Stimulated activated CD4-positive, alpha-beta T cell treated with anti-CD3 and anti-CD28 coated beads, Interleukin-2, amount 100 ng/mL, for 4 hours (primary cell): ENCODE measurements at places on chromosomes 2 and 18.
A peak's percentile ranks its signal among the peaks of the same experiment; 100 is the strongest.

DNA sequence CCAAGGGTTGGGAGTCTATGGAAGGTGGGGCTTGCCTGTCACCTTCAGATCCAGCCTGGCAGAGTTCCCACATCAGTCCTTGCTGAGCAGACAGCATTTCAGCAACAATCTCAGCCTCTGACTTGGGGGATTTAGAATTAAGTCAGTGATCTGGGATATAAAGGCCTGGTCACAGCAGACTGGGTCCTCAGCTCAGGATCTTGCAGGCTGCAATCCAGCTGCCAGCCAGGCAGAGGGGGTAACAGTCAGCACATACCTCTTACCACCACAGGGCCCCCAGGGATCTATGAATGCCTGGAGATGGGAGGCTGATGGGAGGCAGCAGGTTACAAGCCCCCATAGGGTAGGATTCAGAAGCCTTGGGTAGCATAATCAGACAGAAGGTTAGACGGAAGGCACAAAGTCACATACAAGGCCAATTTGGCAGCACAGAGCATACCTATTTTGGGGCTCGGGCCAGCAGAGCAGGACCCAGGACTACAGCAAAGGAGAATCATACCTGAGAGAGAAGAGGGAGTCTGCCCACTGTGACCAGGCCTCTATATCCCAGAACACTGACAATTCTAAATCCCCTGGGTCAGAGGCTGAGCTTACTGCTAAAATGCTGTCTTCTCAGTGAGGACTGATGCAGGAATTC, 163.5 kb downstream of the MTCL1 start:
- DNase-seq, result no peak

- no peak for DNase-seq
These were observed 399.8 kb downstream of the TXNL1 start for GRCh38 chr18:56238576-56238975.

- DNase-seq, result no peak
These were observed 138.7 kb downstream of the PTGR3 start for GRCh38 chr18:75070235-75070624.

DNA sequence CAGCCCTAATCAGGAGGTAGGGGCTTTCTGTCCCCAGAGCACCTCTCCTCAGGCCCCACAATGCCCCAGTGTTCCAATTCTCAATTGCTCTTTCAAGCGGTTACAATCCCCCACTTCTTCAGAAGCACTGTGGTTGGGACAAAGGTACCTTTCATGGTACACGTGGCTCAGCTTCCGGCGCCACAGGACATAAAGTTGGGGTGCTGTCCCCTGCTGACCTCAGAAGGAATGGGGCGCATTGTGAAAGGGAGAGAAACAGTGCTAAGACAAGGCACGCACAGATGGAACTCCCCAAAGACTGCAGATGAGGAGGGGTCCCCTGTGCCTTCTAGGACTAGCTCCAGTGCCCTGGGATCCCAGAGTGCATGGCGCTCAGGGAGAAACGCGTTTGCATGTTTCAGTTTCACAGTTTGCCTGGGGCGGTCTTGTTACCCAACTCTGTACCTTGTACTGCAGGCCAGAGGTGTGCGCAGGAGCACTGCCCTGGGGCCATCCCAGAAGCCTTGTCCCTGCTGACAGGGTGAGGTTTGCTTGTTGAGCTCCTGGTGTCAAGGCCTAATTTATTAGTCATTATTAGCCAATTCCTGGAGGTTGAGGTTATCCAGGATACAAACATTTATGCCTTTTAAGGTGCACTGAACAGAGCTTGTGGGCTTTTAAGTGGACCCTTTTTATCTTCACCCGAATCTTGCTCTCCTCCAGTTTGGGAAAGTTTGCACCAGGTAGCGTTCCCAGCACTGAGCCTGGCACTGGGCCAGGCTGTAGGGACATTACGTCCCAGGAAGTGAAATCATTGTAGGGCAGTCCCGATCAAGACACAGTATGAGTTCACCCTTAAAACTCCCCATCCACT, 7.6 kb downstream of the CNDP1 start:
- no peak for DNase-seq

DNA sequence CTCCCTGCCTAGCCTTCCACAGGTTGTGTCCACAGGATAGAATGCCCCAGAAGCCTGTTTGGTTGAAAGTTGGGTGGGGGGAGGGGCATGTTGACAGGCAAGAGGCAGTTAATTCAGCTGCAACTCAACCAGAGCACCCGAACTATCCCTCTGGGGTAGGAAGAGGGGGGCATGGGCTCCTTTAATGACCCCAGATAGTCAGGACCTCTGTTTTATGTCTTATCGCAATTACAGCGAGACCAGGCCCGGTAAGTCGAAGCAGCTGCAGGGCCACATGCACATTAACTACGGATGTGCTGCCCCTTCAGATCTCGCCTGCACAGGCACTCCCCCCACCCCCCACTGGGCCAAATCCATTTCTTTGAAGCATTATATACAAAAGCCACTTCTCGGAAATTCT, 363.8 kb upstream of the HNRNPA3 start:
- no peak for DNase-seq

GRCh38 chr18:72630991-72631390, 86.8 kb upstream of the CBLN2 start:
- no peak for DNase-seq

- DNase-seq, result no peak
These were observed 28.2 kb downstream of the SIX2 start for GRCh38 chr2:44980751-44981713.

DNA sequence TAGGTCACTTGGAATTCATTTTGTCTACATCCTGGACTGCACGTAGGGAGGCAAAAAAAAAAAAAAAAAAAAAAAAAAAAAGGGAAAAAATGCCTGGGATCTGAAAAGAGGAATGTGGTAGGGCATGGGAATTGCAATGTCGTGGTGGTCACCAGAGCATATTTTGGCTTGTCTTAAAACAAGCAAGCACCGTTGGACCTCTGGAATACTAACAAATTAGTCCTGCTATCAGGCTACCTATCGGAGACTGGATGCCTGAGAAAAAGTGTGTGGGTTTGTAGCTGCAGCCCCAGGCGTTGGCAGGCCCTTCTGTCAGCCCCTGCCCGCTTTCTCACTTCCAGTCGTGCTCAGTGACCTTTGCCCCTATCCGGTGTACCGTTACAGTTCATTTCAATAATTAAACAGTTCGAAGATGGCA, 588.5 kb upstream of the ZEB2 start:
- DNase-seq, result no peak

- DNase-seq, result no peak
These were observed 14.2 kb downstream of the TWSG1 start for GRCh38 chr18:9348766-9349165.

DNA sequence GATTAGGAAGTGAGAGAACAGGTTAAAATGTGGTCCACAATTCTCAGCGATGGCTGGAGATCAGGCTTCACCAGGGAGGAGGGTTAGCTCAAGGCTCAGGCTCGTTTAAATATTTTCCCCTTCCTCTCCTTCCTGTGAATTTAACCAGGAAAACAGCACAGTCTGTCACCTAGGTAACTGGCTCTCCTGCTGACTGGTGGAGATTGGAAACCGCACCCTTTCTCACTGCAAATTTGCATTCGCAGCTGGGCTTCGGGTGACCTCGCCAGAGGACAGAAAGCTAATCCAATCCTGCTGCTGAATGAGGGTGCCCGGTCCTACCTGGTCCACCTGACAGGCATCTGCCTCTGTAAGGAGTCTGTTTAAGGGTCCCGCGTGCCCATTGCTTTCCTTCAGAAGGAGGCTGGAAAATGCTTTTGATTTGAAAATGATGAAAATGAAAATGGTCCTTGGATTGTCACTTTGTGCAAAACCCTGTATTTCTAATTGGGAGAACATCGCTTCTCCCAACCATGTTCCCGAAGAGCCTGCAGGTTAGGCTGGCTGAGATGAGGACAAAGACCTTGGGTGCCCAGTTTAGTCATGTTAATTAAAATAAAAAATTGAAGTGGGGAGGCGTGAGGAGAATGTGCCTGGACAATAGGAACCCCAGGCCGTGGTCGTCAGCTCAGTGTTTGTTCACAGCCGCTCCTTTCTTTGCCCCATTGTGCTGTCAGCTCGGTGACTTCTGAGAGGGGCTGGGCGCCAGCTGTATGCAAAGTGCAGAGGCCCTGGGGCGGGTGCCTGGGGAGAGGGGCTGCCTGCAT, 43.4 kb upstream of the MTCL1 start:
- DNase-seq, result no peak

- DNase-seq, result no peak
These were observed 1932.0 kb downstream of the SUCLG1 start for GRCh38 chr2:82527124-82527523.

- DNase-seq, result no peak
These were observed 19.4 kb downstream of the TMEM178A start for GRCh38 chr2:39685126-39685525.

DNA sequence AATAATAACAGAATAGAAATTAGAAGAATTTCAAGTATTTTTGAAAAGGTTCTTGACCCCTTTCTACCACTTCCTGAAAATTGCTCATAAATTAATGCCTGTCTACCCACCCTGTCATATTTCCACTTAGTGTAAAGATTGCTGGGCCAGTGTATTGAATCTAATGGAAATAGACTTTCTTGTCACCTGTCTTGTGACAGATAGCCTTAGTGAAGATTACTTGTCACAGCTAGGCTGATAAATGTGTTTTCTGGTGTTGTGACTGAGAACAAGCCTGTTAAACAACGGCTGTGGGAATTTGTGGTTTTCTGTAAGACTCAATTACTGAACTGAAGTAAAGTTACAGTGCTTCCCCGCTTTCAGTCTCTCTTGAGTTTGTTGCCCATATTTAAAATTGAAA, 37.0 kb downstream of the PIK3C3 start:
- no peak for DNase-seq

- no peak for DNase-seq
These were observed 520.5 kb downstream of the KCNJ3 start for GRCh38 chr2:155218945-155219344.

GRCh38 chr18:48486754-48487153, 52.1 kb upstream of the CTIF start:
- DNase-seq, result no peak

DNA sequence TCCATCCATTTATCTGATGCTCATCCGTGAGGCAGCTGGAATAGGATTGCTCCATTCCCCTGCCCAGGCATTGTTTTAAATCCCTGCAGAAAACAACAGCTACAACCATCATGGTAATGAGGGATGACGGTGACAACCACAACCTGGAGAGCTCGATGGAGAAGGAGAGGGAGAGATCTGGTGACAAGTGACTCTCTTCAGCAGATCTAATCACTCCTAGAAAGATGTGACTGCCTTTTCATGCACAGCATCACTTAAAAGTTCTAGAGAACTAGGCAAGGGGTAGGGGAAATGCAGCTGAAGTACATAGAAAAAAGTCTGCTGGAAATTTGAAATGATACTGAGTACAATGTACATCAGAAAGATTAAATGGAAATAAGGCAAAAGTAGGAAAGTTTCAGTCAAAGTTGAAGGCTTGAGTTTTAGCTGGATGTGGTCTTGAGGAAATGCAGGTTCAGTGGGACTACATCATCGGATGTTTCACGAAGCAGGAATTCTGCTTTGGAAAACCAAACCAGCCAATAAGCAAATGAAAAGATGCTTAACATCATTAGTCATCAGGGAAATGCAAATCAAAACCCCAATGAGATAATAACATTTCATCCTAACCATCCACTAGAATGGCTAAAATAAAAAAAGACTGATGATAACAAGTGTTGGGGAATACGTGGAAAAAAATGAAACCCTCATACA, 6.8 kb upstream of the ARHGAP25 start:
- DNase-seq, result no peak

DNA sequence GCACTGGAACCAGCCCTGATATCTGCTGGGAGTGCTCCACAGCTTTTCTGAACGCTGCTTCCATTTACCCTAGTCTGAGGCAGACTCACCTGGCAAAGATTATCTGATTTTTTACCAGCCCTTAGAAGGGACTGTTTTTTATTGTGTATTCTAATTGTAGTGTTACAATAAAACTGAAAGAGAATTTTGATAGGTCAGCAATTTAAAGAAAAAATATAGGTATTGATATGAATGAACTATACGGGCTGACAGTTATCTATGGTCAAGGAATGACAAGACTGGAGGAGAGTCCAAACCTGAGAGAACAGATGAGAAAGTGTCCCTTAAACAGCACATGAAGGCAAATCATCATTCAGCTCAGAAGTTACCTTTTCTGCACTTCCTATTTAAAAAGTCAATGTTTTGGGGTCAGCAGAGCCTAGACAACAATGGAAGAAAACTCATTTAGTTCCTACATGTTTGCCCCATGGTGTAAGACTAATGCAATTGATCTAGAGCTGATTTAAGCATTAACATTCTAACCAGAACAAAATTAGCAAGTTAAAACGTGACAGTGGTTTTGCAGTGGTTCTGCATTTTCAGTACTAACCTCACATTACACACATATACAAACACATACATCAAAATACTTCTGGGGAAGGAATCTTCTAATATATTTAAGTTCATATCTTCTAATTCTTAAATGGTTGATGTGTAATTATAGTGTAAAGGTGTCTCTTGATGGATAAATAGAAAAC, 500.9 kb downstream of the TGIF1 start:
- no peak for DNase-seq

DNA sequence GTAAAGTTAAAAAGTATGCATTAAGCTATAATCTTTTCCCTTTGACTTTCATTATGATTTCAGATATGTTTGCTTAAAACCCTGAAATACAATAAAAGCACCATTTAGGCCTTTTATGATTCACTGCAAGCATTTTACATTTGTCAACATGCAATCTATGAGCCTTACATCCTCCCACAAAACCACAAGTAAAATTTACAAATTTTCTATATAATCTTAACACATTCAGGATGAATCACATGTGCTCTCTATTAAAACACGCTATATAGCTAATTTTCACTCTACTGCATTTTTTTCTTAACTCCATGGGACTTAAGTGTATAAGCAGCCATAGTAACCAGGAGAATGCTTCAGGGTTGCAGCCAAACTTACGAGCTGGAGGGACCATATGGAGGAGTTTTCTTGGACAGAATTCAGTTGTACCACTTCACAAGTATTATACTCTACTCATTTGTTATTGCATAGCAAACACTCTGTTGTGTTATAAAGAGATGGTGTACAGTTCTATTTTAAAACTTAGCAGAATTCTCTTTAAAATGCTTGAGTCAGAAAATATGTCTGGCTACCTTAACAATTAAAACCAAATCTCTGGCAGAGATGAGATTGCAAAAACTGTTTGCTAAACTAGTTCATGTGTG, 293.2 kb downstream of the ALK start:
- no peak for DNase-seq

GRCh38 chr2:227472265-227473121, 537 bp downstream of the AGFG1 start:
- peak; percentile 37 for DNase-seq

- no peak for DNase-seq
These were observed 98.2 kb upstream of the SLC8A1 start for GRCh38 chr2:40550085-40550484.

DNA sequence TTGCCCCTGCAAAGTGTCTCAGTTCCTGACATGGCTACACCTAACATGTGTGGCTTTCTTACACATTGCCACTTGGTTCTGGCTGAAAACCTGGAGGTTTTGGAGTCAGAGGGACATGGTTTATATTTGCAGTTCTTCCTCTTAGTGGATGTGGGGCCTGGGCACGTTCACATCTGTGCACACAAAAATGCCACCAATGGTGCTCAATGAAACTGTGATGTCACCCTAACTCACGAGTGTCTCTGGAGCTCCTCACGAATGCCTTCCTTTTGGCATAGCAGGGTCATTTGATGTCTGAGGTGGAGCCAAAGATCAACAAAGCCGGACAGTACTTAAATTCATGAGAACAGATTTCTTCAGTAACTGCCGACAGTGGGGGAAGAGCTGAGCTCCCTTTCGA, 231.7 kb upstream of the HS6ST1 start:
- DNase-seq, result no peak

- no peak for DNase-seq
These were observed 109.2 kb downstream of the MREG start for GRCh38 chr2:215904101-215904500.

- DNase-seq, result peak; percentile 30
These were observed at the start of gene CAPG for GRCh38 chr2:85409845-85410583. Gene CAPG, minus strand, starts transcription at chr2:85410366. Its CDS starts 8,221 bp downstream, at chr2:85402145.
